ENCODE measurements at places on chromosomes 3 and 15.

DNA sequence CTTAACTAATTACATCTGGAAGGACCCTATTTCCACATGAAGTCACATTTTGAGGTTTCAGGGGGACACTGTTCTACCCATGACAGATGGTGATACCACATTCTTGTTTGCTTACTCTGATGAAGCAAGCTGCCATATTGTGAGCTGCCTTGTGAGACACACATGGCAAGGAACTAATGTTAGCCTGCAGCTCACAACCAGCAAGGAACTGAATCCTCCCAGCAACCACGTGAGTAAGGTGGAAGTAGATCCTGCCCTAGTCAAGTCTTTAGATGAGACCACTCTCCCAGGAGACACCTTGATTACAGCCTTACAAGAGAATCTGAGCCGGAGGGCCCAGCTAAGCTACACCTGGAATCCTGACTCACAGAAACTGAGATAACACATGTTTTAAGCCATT, 160.1 kb downstream of the PDE8A start:
- no peak for DNase-seq

- DNase-seq, result peak; percentile 95
Observed at GRCh38 chr3:39051649-39052561, at the start of the genes SCN11A and WDR48. SCN11A (minus strand) TSS chr3:39051944; CDS start chr3:38950362, 101,582 bp downstream. WDR48 (plus strand) TSS chr3:39052016; CDS start chr3:39052026, 10 bp downstream.

DNA sequence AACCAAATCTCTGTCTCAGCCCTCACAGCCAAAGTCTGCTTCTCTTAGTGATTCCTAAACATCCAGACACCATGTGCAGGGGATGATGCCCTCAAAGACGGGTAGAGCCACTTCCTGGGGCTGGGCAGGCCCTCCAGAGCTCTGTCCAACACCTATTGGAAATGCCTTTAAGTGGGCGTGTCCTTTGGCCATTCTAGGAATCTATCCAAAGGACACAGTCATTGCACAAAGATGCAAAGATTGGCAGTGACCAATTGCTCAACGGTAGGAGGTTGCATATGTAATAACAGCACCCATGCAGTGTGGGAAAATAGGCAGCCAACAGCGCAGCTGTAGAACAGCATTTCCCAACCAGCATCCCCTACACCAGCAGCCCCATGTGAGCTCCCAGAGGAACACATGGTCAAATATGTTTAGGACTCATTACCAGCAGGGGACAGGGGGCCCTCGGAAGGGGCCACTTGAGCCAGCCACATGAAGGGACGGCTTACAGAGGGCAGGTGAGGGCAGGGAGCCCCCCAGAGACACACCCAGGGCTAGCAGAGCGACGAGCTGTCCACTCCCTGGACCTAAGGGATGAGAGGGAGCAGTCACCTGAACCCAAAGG, 142.8 kb upstream of the IQSEC1 start:
- no peak for DNase-seq

DNA sequence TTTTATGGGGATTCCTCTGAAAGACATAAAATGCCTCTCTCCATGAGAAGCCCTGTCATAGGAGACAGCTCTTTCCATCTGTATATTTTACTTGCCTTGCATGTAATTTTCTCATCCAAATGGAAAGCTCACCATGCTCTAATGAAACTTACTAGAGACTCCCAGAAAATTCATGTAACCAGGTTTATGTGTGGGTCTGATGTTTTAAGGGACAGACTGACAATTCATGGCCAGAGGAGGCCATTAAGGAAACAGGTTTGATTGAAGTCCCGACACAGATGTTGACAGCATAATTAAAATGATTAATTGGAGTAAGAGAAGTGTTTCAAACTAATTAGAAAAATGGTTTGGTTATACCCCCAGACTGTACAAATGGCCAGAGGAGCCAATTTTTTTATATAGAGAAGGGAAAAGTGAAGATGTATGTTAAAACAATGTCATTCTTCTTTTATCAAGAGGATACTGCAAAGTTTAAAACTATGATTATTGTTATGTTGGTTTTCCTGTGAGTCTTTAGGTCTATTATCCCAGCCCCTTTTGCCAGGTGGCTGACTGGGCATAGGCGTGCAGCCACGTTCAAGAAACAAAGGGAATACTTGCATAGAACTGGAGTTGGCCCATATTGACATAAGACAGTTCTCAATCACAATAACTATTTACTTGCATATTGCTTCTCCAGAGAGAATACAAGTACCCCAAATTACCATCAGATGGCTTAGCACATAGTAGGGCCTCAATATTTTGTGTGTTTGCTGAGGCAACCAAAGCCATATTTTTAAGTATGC, 64.8 kb downstream of the RBMS3 start:
- no peak for DNase-seq

- no peak for DNase-seq
Observed at GRCh38 chr15:73436613-73437012, 6.4 kb upstream of the REC114 start.

GRCh38 chr15:66651913-66652642, 50.0 kb upstream of the SMAD6 start:
- DNase-seq, result no peak

DNA sequence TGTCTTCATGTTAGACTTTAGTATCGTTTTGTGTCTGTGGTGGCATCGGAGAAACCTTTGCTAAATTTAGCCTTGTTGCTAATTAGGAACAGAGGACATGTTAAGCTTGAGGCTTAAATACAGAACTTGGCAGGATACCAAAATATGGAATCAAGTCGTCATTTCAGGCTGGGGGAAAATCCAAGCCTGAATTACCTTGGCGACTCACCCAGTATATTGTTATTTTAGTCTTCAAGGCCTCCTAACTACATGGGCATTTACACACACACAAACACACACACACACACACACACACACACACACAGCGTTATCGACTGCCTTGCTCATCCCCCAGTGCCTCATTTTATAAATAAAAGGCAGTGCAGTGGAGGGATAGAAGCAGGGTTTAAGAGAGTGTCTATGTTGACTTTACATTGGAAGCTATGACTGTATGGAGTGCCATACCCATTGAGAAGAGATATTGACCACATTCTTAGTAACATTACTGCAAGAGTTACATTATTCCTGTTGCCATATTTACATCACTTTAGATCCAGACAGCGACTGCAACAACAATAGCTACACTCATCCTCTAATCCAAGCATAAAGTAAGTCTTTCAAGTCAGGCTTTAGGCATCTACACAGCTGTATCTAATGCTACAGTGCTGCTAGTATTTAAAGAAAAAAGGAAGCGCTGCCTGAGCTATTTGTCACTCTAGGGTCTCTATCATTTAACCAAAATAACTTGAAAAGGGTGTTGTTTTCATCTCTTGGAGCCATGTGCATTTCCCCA, 210.8 kb upstream of the SEMA6D start:
- no peak for DNase-seq

- no peak for DNase-seq
Observed at GRCh38 chr15:38441130-38441519, 12.8 kb upstream of the FAM98B start.

GRCh38 chr3:120013481-120013880, 80.8 kb downstream of the GSK3B start:
- DNase-seq, result no peak

DNA sequence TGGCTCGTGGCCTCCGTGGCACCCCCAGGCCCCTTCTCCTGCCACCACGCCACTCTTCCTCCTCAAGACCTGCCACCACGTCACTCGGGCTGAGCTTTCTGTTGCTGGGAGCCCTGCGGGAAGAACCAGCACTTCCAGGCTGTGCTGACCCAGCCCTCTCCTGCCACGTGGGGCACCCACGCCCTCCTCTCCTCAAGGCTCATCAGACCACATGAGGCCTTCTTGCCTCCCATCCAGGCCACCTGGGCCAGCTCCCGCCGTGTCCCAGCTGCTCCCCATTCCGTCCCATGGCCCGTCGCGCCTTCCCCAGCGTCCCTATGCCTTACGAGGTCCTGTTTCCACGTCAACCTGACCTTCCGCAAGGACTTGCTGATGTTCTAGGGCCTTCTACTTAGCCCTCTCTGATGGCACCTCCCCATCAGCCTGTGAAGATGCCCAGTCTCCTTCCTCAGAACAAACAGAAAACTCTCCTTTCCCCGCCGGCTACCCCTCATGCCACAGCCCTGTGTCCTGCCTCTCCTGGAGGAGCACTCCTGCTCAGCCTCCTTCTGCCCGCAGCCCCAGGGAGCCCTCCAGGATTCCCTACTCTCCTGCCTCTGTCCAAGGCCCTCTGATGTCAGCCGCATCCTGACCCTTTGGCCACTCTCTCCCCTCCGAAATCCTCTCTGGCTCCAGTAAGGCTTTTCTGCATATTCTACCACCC, 71.1 kb upstream of the BLM start:
- DNase-seq, result no peak

- no peak for DNase-seq
Observed at GRCh38 chr3:149536429-149536828, 61.9 kb downstream of the TM4SF4 start.

DNA sequence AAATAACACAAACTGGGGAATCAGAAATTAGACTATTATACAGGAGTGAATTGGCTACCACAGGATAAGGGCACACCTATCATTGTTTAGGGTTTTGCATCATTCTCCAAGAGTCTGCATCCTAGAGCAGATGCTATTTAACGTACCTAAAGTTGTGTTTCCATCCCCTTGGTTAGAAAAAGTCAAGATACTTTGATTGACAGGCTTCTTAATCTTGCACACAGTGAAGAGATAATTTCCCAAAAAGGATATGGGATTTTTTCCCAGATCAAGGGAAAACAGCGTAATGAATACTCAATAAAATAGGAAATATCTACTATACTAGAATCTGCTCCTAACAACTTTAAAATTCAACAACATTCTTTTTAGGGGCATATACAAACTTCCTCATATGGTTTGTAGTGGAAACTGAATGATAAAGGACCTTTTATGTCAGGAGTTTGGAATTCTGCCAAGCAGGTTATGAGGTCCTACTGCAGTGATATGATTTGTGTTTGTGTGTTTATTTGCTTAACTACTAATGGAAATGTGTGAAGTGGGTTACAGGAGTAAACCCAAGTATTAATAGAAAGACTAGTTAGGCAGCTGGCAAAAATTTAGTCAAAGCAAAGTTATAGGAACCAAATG, 124.1 kb upstream of the MME start:
- no peak for DNase-seq

DNA sequence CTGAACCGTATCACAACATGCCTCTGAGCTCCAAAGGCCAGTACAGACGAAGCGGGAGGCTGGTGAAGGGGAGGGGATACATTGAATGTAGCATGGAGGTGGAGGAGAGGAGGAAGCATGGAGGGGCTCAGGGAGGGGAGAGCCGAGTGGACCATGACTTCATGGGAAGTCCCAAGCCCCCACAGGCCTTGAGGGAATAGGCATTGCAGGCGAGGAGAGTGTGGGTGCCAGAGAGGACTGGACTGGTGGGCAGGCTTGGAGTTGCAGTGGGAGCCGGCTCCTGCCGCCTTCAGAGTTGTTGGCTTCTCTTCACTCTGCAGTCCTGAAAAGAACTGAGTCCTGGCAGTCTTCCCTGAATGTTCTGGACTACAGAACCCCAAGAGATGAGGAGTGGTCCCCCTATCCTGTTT, 3.3 kb upstream of the RNU6-1 start:
- no peak for DNase-seq

- no peak for DNase-seq
Observed at GRCh38 chr15:77091097-77091496, 20.2 kb upstream of the TSPAN3 start.

GRCh38 chr15:57594479-57594878, 2.8 kb downstream of the MYZAP start:
- DNase-seq, result no peak

DNA sequence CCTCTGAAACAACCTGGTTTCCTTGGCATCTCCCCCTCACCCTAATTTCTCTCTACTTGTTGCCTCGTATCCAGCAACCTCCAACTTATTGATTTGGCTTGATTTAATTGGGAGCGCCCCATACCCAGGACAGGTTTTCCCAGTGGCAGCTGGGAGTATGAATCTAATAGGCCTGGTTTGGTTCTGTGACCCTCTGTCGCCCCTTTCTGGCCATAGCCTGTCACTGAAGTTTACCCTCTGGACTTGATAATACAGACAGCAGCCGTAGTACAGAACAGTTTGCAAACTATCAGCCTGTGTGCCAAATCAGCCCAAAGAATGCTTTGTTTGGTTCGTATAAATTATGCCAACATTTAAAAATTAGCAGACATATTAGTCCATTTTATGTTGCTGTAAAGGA, 525.1 kb upstream of the GOLIM4 start:
- DNase-seq, result no peak

DNA sequence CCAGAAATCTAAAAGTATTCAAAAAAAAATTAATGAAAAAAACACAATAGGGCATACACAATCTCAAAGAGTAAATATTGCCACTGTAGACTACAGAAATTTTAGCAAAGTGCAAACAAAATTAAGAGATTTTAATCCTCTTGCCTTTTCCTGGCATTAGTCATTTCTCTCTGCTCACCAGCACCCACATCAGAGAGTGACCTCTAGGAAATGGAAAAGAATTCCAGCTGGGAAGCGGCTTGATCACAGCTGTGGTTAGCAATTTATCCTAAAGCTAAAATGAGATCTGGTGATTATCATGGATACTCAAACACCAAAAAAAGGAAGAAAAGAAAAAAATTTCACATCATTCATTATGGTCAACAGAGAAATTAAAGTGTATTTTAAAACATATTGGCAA, 7.5 kb downstream of the CSNK1G1 start:
- DNase-seq, result no peak

DNA sequence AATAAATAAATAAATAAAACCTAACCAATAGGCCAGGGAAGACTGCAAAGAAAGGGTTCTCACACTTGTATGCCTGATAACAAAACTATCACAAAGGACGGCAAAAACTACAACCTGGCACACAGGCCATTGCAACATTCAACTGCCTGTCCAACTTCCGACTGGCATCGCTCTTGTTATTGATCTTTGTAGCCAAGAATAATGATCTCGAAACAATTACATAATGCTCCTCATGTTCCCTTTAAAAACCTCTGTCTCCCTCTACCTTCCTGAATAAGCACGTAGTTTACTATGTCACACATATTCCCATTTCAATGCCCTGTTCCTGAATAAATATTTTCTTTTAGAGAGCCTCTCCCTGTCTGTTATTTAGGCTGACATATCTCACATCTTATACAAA, 74.3 kb downstream of the B3GNT5 start:
- no peak for DNase-seq

- no peak for DNase-seq
Observed at GRCh38 chr3:123552095-123552714, 32.6 kb downstream of the HACD2 start.

DNA sequence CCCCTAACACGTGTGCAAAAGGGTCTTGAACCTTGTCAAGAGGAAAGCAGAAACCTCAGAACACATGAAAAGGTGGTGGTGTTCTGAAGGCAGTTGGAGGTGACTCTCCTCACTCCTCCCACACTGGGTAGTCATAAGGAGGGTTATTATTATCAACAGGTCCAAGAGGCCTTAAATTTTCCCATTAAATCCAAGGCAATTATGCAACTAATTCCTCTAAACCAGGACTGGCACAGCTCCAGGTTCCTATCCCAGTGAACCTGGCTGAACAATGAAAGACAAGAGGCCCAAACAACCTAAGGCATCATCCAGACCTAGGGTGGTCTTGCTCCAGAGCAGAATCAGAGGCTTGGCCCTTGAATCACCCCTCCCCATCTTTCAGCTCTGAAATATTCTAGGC, 15.0 kb downstream of the MYLK start:
- no peak for DNase-seq

GRCh38 chr15:42890161-42890913, 30.2 kb downstream of the TTBK2 start:
- DNase-seq, result no peak

GRCh38 chr3:32626631-32627030, 56.0 kb upstream of the DYNC1LI1 start:
- DNase-seq, result no peak

GRCh38 chr15:61064651-61065050, 164.5 kb downstream of the RORA start:
- DNase-seq, result no peak

Data from CD4-positive, alpha-beta T cell treated with Interferon alpha-2 for 1 hour (primary cell).